ENCODE measurements at places on chromosomes 6 and 20.

GRCh38 chr6:53440336-53440945 is 91.7 kb upstream of the ELOVL5 start:
- no peak for DNase-seq

GRCh38 chr6:155832596-155832995 is 377.0 kb upstream of the NOX3 start:
- DNase-seq: no peak

DNA sequence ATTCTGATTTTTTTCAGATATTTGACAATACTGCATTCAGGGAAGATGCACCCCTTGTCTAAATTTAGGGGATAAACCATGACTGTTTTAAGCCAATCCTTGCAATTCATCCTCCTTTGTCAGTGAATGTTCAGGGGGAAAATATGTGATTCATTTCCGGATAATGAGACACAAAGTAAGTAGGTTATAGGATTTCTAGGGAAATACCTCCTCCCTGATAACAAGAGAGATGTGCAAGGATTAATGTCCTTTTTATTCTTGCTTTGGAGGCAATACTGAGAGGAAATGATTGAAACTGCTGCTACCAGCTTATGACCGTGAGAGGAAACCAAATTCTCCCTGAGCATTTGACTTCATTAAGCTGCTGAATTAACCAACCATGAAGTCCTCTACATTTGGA is 161.3 kb upstream of the EYA4 start:
- no peak for DNase-seq

- DNase-seq: no peak
Measured at GRCh38 chr6:56268266-56268665, 20.9 kb upstream of the COL21A1 start.

DNA sequence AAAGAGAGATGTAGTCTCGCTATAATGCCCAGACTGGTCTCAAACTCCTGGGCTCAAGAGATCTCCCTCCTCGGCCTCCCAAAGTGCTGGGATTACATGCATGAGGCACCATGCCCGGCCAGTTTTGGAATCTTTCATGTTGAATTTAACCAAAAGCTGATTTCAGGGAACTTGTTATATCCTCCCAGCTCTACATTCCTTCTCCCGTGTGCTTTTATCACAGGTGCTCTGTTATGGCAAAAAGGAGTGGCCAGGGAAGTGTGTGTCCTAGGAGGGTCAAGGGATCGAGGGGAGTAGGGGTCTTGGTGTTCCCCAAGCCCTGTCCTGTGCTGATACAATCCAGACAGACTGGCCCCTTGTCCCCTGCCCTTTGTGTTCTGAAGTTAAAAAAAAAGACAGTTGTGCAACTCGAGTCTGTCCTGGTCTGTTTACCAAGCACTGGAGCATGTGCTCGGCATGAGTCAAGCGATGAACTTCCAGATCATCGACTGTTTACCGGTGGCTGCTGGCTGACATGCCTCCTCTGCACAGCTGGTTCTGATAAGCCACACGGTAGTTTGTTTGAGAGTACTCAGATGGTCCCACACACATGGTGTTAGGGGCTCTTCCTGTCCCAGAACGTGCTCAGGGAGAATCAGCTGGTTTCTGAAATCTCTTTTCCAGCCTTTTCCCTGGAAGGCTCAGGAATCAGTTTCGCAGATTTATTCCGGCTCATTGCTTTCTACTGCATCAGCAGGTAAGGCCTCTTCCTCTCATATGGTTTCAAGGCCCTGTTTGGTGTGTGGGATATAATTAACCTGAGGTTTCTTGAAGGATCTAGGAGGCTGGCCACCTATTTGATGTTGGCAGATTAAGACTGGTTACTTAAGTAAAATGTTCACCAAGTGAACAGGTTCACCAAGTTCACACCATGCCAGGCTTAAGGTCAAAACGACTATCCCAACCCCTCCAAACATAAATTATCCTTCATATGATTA is 52.6 kb upstream of the NAA20 start:
- no peak for DNase-seq

DNA sequence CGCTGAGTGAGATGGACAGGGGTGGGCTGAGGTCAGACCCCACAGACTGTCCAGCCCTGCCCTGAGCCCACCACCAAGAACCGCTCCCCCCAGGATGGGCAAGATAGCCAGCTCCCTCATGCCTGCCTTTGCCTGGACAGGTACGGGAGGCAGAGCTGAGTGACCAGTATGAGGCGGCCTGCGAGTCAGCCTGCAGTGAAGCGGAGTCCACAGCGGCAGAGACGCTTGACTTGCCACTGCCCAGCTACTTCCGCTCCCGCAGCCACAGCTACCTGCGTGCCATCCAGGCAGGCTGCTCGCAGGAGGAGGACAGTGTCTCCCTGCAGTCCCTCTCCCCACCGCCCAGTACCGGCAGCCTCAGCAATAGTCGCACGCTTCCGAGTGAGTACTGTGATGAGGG is 94.8 kb upstream of the MYL9 start:
- no peak for DNase-seq

DNA sequence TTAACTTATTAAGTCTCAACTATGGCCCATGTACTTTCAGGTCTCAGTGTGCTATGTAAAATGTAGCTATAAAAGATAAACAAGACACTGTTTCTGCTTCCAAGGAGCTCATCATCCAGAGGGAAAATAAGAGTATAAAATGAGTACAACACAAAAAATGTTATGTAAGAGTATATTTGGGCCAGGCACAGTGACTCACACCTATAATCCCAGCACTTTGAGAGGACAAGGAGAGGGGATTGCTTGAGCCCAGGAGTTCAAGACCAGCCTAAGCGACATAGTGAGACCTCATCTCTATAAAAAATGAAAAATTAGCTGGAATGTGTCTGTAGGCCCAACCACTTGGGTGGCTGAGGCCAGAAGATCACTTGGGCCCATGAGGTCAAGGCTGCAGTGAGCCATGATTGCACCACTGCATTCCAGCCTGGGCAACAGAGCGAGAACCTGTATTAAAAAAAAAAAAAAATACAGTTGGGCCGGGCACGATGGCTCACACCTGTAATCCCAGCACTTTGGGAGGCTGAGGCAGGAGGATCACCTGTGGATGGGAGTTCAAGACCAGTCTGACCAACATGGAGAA is 124.0 kb downstream of the EDN1 start:
- DNase-seq: no peak

DNA sequence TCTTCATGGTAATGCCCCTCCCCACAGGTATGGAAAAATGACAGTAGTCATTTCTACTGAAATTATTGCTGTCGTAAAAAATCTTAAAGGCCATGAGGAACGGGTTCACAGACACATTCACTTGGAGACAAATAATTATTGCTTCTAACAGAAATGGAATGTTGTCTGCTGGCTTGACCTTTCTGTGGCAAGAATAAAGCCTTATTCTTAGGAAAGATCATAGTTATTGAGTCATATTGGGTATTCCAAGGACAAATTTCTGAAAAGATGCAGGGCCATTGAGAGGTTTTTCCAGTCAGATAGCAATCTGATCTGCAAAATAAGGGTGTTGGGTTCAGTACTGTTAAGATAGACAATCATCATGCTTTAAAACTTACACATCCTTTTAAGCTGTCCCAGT is 29.2 kb downstream of the AKAP7 start:
- DNase-seq: no peak

DNA sequence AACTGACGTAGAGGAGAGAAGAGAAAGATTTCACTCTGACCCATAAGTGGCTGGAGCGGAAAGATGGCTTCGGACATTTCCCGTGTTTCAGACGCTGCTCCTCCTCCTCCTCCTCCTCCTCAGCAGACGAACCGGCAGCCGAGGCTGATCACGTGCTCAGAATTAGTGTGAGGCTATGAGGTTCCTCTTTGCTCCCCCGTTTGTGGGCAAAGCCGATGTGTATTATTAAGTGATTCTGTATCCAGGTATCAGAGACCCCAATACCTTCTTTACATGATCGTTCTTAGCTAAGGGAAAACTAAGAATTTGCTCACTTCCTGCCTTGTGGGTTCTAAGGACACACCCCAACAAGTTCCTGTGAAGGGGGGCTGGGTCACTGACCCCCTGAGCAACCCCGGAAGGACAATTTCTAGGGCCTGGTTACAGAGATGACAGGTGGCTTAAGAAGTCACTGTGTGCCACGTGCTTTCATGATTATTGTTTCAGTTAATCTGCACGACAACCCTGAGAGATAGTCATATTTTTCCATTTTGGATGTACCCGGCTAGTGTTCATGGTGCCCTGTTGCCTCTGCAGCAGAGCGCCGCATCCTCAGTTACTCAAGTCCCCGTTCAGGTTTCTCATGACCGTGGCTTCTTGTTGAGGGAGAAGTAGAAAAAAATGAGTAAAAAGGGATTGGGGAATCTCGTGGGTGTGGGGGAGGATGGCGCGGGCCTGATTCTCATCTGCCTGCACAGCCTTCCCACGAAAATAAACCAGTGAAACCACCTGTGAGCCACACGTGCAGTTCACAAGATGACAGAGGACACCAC is 671.8 kb downstream of the QKI start:
- DNase-seq: no peak

DNA sequence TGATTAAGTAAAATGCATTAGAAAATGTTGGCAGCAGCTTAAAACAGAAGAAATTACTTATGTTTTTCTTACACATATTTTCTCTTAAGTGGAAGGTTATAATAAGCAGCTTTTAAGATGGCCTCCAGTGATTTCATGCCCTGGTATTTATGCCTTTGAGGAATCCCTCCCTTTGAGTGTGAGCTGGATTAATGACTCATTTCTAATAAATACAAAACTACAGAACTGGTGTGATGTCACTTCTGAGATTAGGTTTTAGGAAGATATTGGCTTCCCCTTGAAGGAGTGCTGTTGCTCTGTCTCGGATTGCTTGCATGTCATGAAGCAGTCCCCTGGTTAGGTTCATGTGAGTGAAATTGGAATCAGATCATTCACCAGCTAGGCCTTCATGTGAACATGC is 143.2 kb upstream of the EPHA7 start:
- DNase-seq: no peak

DNA sequence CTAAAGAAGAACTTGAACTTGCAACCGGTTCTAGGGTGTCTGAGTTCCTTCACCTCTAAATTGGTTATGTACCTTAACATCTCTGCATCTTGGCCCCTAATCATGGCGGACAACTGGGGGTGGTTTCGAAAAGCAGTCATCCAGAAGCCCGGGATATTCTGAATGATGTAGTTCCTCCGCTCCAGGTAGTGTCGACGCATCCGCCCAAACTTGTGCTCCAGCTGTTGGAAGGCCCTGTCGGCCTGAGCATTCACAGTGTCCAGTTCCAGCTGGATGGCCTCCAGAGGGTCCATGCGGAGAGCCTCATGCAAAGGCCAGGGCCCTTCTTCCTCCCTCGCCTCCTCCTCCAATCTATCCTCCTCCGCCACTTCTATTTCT is 887 bp downstream of the TSPYL1 start:
- DNase-seq: no peak

- peak; percentile 41 for DNase-seq
Measured at GRCh38 chr6:157265635-157266034, 57.7 kb downstream of the TMEM242 start.

GRCh38 chr20:3010985-3011723 is 32.3 kb upstream of the GNRH2 start:
- DNase-seq: no peak
